ENCODE measurements at places on chromosomes 1 and 21.

DNA sequence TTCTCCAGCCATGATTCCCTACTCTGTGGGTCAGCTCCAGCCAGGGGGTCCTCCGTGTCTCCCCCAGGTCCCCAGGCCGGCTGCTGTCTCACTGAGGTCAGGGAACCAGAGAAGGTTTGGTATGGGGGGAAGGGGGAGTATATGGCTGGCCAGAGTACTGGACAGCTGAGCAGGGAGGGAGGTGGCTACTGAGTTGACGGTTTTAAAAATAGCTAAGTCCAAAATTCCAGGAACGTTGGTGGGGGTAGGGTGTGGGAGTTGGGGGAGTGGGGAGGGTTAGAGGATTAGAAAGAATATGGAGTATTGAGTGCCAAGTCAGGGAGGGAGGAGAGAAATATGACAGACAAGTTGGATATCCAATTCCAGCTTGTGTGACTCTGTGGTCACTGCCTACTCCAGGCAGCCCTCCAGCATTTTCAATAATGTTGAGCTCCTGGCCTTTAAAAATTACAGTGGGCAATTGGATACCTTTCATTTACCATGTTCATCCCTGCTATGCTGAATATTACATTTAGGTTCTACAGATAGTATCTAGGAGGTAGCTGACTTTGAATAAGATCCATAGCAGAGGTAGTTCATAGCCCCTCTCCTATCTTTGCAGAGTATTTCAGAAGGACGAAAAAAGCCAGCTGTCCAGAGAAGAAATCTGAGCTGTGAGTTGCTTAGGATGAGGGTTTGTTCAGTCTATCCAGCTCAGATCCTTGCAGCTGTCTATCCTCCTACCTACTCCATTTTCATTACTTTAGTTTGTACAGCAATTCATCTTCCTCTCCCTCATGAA is at the start of gene HJV:
Gene HJV (minus strand): TSS at position 114 of the 781 bp plus-strand sequence. CDS start 1,504 bp downstream, outside the sequence.
- no peak for ATAC-seq

- no peak for ATAC-seq
Measured at GRCh38 chr1:55288245-55288644, 73.1 kb upstream of the USP24 start.

- peak; percentile 87 for ATAC-seq
Measured at GRCh38 chr1:151175863-151176262, at the start of gene TMOD4. TMOD4 (minus strand) TSS chr1:151175981; CDS start chr1:151174875, 1,106 bp downstream.

GRCh38 chr1:229101011-229101871 is 169.7 kb upstream of the RAB4A start:
- ATAC-seq, result no peak

GRCh38 chr1:174839211-174839610 is 160.5 kb upstream of the CACYBP start:
- no peak for ATAC-seq

All from SK-N-SH treated with all-trans-retinoic acid at 6 μM for 48 hours (cell line).